ENCODE measurements at places on chromosomes 16 and 17.
A peak's percentile ranks its signal among the peaks of the same experiment; 100 is the strongest.

DNA sequence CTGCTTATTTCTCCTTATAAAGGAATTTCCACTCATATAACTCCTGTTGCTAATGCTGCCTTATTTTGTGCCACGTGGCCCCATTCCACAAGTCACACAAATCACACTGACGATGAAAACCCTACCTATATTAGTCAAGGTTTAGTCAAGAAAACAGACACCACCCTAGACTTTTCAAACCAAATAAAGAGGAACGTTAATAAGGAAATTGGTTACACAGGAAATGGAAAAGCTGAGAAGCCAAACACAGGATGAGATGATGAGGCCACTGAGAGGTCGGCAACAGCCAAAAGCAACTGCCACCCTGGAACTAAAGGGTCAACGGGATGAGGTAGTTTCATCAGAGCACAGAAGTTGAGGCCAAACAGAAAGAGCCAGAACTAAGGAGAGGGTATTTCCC is 47.3 kb upstream of the ALOX12 start:
- no peak for DNase-seq

- no peak for DNase-seq
Observed at GRCh38 chr16:9311303-9311954, 220.0 kb downstream of the HAPSTR1 start.

DNA sequence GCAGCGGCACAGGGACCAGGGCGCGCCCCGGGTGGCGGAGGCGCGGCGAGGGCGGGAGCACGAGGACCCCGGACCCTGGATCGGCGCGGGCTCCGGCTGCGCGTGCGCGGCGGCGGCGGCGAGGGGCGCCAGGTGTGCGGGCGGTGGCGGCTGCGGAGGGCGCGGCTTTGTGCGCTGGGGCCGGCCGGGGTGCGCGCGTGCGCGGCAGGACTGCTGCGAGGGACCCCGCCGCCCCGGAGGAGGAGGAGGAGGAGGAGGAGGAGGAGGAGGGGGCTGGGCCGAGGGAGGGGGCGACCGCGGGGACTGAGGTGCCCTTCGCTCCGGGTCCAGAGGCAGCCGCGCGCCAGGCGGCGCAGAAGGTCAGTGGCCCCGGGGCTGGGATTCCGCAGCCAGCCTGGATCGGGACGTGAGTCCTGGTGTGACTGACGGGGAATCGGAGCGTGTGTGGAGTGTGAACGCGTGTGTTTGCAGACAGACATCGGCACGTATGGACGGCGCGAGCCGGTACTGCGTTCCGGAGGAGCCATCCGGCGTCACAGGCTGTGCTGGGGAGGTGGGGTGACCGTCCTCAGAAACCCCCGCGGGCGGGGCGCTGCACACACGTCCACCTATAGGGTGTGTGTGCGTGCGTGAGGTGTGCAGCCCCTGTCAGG is 19.5 kb upstream of the RAP1GAP2 start:
- DNase-seq: no peak

- DNase-seq: no peak
Observed at GRCh38 chr17:64355536-64356303, 34.9 kb downstream of the PECAM1 start.

GRCh38 chr17:13419676-13420075 is 182.1 kb downstream of the HS3ST3A1 start:
- DNase-seq: no peak

GRCh38 chr16:16167927-16168326 is 55.4 kb downstream of the ABCC6 start:
- no peak for DNase-seq

- DNase-seq: no peak
Observed at GRCh38 chr16:15608398-15609285, 34.3 kb downstream of the MARF1 start.

GRCh38 chr17:40430272-40431230 is 12.7 kb upstream of the IGFBP4 start:
- no peak for DNase-seq

- no peak for DNase-seq
Observed at GRCh38 chr17:59331929-59332748, 684 bp downstream of the YPEL2 start.

GRCh38 chr16:49921791-49922456 is 66.0 kb upstream of the ZNF423 start:
- DNase-seq: peak; percentile 17

DNA sequence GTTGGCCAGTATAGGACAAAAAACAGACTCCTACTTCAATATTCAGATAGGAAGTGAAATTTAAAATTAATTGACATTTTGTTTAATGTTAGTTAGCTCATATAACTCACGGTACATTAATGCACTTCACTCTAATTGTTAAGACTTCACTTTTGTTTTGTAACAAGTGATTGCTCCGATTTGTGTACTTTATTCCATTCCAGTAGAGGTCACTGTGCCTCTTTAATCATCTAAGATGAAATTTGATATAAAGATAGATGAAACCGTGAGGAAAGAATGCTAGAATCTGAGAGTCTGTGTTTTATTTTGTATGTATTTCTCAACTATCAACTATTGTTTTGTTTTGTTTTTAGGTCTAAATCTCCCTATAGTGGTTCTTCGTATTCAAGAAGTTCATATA is 29.0 kb downstream of the RBBP6 start:
- no peak for DNase-seq

GRCh38 chr17:9576521-9577372 is at the start of gene CFAP52:
TSS of gene CFAP52 (plus strand) at chr17:9576642. CDS start at chr17:9576696, 54 bp downstream.
- DNase-seq: peak; percentile 55

GRCh38 chr17:75673487-75673886 is 6.3 kb downstream of the SAP30BP start:
- no peak for DNase-seq

GRCh38 chr17:73335591-73336407 is 24.0 kb upstream of the CDC42EP4 start:
- no peak for DNase-seq

DNA sequence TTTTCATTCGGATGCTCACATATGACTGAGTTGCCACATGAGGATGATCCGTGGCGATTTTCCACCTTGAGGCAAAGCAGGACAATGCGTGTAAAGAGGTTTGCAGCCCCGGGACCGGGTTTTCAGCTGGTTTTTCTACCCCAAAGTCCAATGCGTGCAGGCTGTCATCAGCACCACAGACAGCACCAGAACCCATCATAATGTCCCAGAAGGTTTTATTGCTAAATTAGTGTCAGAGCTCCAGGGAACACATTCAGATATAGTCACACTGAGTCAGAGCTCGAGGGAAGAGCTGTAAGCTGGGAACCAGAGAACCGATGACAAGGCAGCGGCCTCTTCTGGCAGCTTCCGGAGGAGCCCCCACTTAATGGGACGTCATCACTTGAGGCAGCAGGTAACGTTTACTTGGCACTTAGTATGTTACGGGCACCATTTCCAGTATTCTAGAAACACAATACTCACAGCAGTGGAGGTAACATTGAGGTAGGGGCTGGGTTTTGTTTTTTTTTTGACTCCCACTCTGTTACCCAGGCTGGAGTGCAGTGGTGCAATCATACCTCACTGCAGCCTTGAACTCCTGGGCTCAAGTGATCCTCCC is 8.9 kb upstream of the NAGPA start:
- DNase-seq: no peak

DNA sequence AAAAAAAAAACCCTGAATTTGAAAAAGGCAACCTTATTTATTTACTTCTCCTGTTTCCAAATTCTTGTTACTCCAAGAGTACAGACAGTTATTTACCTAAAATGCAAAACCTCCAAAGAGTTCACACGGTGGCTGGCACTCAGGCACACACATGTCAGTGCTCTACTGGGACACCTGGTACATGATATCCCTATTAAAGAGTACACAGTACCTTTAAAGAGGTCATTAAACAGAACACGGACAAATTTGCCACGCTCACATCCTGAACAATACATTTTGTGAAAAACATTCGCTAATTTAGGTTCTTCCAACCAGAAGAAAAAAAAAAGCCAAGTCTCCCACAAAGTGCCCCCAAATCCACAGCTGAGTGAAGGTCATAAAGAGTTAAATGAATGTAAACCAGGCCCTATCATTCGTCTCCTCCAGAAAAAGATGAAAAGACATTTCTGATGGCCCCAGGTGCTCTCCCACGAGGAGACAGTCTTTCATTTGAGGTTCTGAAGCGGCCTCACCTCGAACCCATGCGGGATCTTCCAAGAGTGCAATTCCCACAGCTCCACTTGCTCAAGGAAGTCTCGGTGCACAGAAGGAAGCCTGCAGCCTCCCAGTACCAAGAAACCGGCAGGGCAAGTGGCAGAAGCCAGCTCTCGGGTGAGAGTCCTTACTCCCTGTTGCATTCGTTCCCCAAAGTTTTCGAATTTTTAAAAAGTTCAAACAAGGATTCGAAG is 993 bp downstream of the ERN1 start:
- no peak for DNase-seq

- no peak for DNase-seq
Observed at GRCh38 chr16:65414284-65414984, 292.6 kb upstream of the CDH11 start.

DNA sequence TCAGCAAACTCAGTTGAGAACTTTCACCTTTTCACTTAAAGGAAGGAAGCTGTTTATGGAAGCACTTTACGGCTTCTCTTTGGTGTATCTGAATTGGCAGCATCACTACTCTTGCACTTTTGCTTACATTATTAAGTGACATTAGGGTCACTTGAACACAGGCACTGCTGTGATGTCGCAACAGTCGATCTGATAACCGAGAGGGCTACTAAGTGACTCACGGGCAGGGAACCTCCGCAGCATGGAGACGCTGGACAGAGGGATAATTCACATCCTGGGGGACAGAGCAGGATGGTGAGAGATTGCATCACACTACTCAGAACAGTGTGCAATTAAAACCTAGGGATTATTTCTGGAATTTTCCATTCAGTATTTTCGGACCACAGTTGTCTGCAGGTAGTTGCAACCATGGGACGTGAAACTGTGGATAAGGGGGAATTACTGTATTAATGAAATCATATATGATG is 56.5 kb downstream of the DNAH2 start:
- DNase-seq: no peak

- DNase-seq: no peak
Observed at GRCh38 chr17:10205549-10206185, 7.3 kb upstream of the GAS7 start.

GRCh38 chr17:28293994-28294393 is 25.0 kb upstream of the TMEM97 start:
- no peak for DNase-seq

GRCh38 chr16:20901436-20902112 is 1.0 kb downstream of the LYRM1 start:
- DNase-seq: peak; percentile 27

GRCh38 chr16:75621170-75621477 is 2.0 kb downstream of the ADAT1 start:
- no peak for DNase-seq

DNA sequence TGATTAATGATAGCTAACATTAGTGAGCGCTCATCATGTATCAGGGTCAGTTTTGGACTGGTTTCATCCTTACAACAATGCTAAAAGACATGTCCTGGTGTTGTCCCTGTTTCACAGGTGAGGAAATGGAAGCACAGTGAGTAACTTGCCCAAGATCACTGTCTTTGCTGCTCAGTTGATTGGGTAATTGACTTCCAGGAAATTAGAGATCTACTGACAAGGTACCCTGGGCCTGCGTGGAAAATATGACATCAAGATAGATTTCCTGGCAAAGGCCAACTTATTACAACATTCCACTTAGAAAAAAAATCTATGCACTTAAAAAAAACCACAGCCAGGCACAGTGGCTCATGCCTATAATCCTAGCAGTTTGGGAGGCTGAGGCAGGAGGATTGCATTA is 96.3 kb downstream of the CYLD start:
- no peak for DNase-seq

DNA sequence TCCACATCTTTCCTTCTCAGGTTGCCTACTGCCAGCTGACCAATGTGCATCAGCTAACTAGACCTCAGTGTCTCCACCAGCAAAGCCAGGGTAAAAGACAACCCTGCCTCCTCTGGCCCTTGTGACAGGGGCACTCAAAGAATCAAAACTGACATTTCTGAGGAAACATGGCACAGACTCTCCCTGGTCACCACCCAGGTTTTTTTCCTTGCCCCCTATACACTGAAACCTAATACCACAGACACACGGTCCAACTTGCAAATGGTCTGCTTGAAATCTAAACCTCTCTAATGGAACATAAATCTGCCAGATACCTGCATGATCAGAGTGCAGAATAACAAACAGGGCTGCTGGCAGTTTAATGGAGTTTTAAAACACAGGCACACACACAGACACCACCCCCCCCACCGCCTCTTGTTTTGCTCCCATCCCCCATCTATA is 19.5 kb upstream of the CORO6 start:
- DNase-seq: no peak

- DNase-seq: no peak
Observed at GRCh38 chr17:73976147-73976546, 227.3 kb upstream of the RPL38 start.

- DNase-seq: no peak
Observed at GRCh38 chr17:42179911-42180410, 981 bp downstream of the KCNH4 start.

DNA sequence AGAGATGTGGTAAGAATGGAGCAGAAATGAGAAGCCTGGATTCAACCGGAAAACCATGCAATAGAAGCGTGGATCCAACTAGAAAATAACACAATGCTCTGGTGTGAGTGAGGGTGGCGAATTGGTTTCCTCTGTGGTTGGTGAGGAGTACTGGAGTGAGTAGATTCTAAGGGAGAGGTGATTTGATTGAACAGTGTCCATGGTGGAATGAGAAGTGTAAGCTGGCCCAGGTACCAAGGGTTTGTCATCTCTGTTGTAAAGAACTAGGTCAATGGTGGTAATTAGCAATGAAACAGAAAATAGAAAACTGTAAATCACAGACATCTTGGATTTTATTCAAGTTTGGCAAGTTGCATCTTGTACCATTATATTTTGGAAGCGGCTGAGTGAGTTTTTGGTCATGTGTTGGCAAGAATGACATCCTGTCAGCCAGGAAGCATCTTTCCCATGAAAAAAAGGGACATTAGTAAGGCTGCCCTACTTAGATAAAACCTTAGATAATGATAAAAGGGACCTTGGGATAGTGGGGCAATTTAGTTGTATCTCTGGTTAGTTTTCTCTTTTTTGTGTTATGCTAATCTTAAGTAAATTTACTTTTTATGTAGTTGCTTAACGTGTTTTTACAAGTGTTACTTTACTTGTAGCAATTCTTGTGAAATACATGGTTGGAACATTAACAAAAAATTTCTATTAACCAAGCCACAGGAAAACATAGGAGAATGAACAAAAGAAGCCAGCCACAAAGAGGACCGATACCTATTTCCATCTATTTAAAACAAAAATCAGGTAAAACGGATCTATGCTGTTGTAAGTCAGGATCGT is 20.9 kb downstream of the HSD17B2 start:
- no peak for DNase-seq

GRCh38 chr17:70168977-70169708 is at the start of gene KCNJ2:
TSS of gene KCNJ2 (plus strand) at chr17:70169532. CDS start at chr17:70175040, 5,508 bp downstream.
- DNase-seq: peak; percentile 19

- DNase-seq: no peak
Observed at GRCh38 chr16:10078541-10078949, 103.7 kb downstream of the GRIN2A start.

- no peak for DNase-seq
Observed at GRCh38 chr17:76495663-76496400, 5.4 kb downstream of the RHBDF2 start.

GRCh38 chr17:67017910-67018309 is 26.4 kb upstream of the CACNG1 start:
- no peak for DNase-seq

GRCh38 chr16:88815901-88816589 is 4.3 kb upstream of the APRT start:
- DNase-seq: peak; percentile 58
